ENCODE measurements at places on chromosomes 3 and 15.

GRCh38 chr15:52100807-52101442 lies 11.7 kb downstream of the BCL2L10 start:
- no peak for DNase-seq

- DNase-seq: no peak
These were observed 54.7 kb downstream of the LRRC28 start for GRCh38 chr15:99305761-99306505.

GRCh38 chr3:9736831-9737230 lies 5.3 kb downstream of the BRPF1 start:
- DNase-seq: no peak

- DNase-seq: no peak
These were observed 80.1 kb upstream of the ARHGEF3 start for GRCh38 chr3:56881841-56882240.

- DNase-seq: no peak
These were observed 17.3 kb upstream of the SRGAP3 start for GRCh38 chr3:9266716-9267115.

- DNase-seq: no peak
These were observed 17.5 kb upstream of the HHATL start for GRCh38 chr3:42720126-42720525.

GRCh38 chr3:114518206-114518808 lies 224.5 kb downstream of the TIGIT start:
- no peak for DNase-seq

DNA sequence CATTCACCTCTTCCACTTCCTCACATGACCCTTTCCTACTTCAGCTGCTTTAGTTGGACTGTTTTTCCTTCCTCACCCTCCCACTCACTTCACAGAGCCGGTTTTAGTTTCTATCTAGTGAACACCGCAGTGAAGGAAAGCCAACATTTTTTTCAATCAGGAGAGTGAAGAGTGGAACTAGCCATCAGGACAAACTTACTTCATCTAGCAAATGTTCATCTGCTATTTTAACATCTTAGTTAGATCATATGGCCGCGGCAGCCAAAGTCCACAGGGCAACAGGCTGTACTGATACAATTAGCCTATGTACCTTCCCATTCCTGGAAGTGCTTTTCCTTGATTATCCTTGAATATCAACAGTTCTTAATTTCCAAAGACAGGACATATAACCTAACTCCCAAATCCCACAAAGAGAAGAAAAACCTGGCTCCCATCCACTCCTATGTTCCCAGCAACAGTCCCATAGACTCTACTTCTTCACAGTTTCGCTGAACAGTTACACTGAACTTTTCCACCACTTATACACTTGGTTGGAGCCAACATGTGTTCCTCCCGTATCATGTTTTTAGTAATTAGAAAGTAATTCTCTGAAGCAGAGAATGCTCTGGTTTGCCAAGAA lies 456.2 kb upstream of the THBS1 start:
- DNase-seq: no peak

DNA sequence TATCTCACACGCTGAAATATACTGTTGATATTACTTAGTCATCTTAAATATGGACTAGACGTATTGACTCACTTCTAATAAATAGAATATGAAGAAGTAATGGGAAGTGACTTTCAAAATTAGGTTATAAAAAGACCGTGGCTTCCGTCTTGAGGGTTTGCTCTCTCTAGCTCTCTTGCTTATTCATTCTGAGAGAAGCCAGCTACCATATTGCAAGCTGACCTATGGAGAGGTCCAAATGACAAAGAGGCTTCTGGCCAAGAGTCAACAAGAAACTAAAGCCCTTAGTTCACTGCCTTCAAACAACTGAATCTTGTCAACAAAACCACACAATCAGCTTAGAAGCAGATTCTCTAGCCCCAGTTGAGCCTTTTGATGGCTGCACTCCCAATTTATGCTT lies 46.1 kb downstream of the SLC9C1 start:
- no peak for DNase-seq

- DNase-seq: no peak
These were observed 15.4 kb downstream of the IDH2 start for GRCh38 chr15:90086868-90087268.

DNA sequence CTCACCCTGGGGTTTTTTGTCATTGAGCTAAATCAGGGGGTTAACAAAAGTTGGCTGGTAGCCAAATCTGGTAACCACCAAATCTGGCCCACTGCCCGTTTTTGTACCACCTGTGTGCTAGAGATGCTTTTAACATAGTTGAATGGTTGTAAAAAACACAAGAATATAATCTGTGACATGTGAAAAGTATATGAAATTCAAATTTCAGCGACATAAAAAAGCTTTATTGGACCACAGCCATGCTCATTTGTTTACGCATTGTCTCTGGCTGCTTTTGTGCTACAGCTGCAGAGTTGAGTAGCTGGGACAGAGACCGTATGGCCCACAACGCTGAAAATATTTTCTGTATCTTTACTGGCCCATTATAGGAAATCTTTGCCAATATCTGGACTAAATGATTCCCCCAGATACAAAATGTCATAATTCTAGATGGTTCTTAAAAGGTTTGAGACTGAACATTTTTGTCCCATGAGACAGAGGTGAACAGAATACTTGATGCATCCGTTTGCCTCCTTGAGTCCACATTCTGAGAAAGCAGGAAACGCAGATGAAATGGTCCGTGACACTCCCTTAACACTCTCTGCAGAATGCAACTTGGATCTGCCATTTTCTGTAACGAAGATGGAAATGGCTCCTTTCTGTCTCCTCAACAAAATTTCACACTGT lies 120.9 kb upstream of the PDZRN3 start:
- no peak for DNase-seq

DNA sequence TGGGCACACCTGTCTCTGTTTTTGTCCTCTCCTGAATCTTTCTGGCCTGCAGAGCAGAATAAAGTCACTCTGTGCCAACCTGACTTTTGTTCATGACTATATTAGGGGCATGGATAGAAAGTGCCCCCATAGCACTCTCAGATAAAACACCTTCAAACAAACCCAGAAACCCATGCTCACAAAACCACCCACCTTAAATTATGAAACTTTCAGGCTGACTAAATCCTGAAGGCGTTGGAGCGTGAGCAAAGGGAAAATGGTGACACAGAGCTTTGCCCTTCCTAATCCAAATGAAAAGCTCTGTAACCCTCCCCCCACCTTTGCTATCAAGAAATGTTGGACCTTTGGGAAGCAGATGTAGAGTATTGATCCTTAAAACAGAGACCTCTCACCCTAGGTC lies 138.9 kb downstream of the IGF1R start:
- no peak for DNase-seq

GRCh38 chr3:195750797-195751520 lies 30.2 kb downstream of the MUC20 start:
- no peak for DNase-seq

GRCh38 chr15:72474912-72475628 lies 940 bp downstream of the ARIH1 start:
- peak; percentile 71 for DNase-seq

DNA sequence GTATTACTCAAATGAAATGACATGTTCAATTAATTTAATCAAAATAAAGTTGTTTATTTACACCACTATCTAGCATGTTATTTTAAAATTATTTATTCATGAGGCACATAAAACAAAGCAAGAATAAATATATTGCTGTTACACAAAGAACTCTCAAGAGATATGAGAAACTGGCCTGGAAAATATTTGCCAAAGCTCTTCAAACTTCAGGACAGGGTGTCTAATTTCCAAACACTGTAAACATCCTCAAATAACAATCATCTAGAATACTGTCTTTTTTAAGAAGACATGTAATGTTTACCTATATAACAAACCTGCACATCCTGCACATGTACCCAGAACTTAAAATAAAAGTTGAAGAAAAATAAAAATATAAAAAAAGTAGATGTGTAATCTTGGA lies 876.6 kb downstream of the TUSC7 start:
- no peak for DNase-seq

- DNase-seq: no peak
These were observed 845.9 kb downstream of the TBL1XR1 start for GRCh38 chr3:176351408-176351807.

DNA sequence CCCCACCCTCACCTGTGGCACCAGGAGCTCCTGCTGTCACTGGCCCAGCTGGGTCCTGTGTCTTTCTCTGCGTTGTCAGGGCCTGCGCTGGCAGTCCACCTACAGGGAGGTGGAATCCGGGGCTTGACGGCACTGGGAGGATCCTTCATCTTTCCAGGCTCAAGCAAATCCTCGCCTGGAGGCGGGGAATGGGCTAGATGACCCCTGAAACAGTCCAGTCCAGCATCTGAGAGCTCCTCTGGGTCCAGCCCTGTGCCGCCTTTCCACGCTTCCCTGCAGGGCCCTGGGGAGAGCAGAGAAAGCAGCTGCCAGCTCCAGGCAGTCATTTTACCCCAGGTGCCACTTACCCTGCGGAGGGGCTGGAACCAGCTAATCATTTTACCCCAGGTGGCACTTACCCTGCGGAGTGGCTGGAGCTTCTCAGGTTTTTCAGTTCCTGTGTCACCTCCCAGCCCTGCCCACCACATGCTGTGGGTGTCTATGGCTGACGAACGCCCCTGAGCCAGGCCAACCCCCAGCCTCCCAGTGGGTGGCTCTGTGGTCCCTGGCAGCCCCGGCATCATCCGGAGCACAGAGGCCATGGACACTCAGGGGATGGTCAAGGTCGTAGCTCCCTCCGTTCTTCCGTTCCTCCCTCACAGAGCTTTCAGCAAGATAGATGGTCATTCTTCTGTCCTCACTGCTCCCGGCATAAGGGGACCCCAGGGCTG lies 17.9 kb upstream of the ADIPOQ start:
- DNase-seq: no peak

GRCh38 chr3:42749025-42749752 lies 23.9 kb downstream of the CCDC13 start:
- no peak for DNase-seq

DNA sequence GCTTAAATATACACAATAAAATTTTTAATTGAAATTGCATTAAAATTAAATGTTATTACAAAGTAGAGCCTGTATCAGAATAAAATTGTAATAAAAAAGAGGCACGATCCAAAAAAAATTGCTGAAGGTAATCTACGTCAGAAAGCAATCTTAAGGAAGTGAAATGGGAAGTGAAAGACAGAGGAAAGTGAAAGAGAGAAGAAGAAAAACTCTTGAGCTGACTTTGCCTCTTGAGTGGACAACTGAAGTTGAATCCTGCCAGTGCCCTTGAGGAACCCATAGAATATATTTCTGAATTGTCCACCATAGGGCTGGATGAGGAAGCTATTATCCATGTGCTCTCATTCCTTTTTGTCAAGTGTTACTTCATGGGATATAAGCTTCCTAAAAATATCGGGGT lies 285.1 kb upstream of the STAC start:
- no peak for DNase-seq

- DNase-seq: no peak
These were observed 6.3 kb downstream of the CAV3 start for GRCh38 chr3:8739757-8740504.

DNA sequence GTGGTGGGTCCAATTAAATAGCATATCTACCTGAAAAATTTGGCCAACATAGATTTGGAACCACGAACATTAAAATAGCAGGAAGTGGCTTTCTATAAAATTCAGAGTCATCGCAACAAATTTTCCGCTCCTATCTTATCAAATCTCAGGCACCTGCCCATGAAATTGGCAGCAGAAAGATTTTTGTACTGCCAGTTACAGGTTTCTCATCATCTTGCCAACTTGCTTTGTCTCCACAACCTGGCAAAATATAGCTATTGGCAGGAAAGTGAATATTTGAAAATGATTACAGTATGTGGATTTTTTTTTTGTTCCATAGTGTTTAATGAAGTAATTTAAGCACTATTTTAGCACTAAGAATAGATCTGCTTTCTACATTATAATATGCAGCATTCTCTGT lies 161.6 kb upstream of the LRRC3B start:
- no peak for DNase-seq

DNA sequence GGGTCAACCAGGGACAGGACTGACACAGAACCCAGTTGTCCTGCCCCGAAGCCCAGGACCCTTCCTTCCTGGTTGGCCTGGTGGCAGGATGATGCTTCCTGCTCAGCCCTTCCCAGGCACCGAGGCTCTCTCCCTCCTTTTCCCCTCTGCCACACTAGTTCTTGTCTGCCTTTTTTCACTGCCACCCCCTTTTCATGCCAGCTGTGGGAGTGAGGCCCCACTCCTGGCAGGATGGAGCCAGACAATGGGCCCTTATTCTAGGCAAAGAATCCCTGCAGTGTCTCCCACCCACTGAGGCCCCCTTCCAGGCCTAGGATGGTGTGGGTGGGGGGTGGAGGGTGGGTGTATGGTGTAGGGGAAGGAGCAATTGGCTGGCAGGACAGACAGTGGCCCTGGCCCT lies 1.1 kb upstream of the SCAMP5 start:
- DNase-seq: no peak

DNA sequence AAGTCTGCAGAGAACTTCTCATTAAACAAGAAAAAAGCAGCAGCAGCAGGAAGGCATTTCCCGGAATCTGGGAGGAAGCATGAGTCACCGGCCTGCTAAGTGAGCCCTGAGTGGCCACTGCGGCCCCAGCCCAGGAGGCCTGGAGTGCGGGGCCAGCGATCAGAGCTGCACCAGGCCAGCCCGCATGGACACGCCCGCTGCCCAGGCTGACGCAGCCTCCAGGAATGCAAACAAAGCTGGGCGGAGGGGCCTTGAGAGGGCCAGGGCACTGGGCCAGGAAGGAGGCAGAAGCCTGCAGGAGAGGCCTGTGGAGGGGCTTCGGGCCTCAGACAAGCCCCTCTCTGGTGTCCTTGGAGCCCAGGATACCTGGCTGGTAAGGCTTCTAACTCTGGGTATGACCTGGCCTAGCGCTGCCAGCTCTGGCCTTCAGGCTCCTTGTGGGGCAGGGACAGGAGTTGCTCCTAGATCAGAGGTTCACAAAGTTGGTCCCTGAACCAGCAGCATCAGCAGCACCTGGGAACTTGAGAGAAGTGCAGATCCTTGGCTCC lies 101.2 kb downstream of the SMAD6 start:
- DNase-seq: no peak

DNA sequence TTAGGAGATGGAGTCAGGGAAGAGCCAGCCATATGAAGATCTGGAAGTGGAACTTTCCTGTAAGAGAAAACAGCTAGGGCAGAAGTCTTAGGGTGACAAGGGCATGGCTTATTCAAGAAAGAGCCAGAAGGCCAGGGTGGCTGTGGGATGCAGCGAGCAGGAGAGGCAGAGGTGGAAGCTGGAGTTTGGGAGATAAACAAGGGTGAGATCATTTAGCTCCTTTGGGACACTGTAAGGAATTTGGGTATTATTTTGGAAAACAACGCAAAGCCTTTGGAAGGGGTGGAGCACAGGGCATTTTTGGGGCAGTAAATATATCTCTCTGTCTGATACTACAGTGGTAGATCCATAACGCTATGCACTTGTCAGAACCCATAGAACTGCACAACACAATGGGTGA lies 5.0 kb upstream of the IL16 start:
- DNase-seq: no peak
